Left hindlimb (tissue), 1 donor: ENCODE measurements at places on chromosomes 12 and 14.

GRCh38 chr14:77416836-77417235 is 6.5 kb downstream of the NOXRED1 start:
- no peak for DNase-seq

DNA sequence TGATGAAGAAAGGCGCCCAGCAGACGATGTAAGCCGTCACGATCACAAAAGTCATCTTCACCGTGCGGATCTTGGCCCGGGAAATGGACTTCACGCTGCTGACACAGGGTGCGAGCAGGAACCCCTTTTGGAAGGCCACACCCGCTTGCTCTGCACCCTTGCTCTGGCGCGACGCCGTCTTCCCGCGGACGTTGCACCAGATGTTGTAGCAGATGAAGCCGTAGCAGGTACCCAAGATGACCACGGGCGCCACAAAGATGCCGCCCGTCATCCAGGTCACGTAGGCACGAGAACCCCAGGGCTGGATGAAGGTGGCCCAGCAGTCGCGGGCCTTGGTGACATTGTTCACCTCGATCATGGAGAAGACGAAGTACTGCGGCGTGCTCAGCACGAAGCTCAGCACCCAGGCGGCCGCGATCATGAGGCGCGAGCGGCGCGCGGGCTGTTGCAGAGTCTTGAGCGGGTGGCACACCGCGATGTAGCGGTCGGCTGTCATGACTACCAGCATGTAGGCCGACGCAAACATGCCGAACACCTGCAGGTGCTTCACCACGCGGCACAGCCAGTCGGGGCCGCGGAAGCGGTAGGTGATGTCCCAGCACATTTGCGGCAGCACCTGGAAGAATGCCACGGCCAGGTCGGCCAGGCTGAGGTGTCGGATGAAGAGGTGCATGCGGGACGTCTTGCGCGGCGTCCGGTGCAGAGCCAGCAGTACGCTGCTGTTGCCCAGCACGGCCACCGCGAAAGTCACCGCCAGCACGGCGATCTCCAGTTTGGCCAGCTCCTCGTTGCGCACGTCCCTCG is 890 bp downstream of the AVPR1A start:
- peak; percentile 49 for DNase-seq

DNA sequence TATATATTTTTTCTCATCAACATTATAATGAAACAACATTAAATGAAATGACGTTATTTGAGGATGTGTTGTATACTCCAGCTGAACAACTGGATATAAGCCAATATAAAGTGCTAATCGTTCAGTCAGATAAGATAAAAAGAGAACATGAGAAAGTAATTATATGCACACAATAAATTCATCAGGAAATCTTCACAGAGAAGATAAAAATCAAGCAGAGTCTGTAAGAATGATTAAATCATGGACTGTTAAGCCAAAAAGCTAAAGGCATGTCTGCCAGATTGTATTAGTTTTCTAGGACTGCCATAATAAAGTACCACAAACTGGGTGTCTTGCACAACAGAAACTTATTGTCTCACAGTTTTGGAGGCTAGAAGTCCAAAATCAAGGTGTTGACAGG is 178.6 kb downstream of the NELL2 start:
- no peak for DNase-seq

DNA sequence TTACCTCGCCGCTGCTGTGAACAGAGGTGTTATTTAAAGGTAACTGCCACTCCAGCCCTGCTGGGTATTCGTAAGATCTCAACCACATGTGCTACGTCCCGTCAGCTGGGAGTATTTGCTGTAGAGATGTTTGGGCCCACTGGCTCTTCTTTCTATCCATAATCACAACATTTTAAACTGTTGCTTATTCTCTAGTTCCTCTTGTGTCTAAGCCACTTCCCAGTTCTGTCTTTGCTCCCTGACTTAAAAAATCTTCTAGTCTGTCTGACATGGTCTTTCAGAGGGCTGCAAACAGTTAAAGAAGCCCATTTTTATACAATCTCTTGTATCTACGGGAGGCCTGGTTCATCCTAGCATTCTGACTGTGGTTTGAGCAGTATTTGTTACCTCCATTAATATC is 33.2 kb upstream of the HELB start:
- DNase-seq, result no peak

GRCh38 chr12:106096376-106096775 is 42.4 kb downstream of the NUAK1 start:
- DNase-seq, result peak; percentile 66

- peak; percentile 47 for DNase-seq
These were observed 6.1 kb upstream of the FAIM2 start for GRCh38 chr12:49909826-49910225.

DNA sequence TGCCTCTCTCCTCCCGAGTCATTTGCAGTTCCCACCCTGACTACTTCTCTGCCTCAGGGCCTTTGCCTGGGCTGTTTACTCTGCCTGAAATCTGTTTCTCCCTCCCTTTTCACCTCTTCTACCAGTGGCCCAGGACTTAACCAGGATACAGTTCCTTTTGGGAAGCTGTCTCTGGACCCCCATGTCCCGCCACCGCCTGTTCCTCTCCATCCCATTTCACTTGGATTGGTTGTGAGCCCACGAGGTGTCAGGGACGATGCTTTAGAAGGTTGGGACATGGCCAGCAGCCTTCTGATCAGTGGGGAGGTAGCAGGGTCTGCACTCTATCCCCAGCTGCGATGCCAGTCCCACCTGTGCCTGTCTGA is 51.8 kb downstream of the FAM222A start:
- DNase-seq, result no peak

- DNase-seq, result no peak
These were observed 5.4 kb upstream of the IPO8 start for GRCh38 chr12:30701056-30701455.

GRCh38 chr12:101642115-101643067 is 47.6 kb downstream of the MYBPC1 start:
- DNase-seq, result no peak

- no peak for DNase-seq
These were observed 1.9 kb downstream of the SGPP1 start for GRCh38 chr14:63725786-63726460.

GRCh38 chr12:57815177-57816000 is 3.1 kb downstream of the AVIL start:
- no peak for DNase-seq
